ENCODE measurements at places on chromosomes 3 and 15.

- no peak for DNase-seq
These were observed 25.5 kb downstream of the ATP1B3 start for GRCh38 chr3:141901914-141902313.

- no peak for DNase-seq
These were observed 3.5 kb downstream of the TSEN2 start for GRCh38 chr3:12487786-12488185.

DNA sequence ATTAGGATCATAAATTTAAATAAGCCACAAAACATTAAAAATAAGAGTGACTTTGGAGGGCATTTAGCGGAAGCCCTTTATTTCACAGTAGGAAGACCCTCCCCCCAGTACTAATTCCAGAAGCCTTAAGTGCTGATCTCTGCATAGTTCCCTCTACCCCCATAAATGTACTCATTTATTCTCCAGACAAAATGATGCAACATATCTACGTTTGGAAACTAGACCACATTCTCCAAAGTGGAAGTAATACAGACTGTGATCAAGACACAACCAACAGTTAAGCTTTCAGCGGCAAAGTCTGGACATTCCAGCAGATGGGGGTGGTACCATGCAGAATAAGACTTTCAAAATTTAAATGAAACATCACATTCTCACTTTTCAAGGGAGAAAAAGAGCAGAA lies 44.8 kb upstream of the RPS17 start:
- no peak for DNase-seq

DNA sequence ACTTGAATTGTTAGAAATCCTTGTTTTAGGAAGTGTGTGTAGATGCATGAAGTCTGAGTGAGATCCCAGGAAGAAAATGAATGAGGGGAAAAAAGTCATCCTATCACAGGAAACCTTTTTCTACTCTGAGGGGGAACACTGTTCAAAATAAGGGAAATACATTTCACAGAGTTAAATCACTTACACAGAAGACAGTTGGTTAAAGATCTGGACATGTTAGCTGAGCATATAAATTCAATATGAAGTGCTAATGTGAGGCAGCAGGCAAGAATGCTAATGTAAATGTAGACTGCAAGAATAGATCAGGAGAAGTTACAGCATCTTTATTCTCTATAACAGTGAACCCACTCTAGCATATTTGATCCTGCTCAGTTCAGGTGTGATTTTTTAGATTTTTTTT lies 2.6 kb downstream of the TBCCD1 start:
- no peak for DNase-seq

GRCh38 chr3:54307566-54308180 lies 185.3 kb downstream of the CACNA2D3 start:
- DNase-seq: no peak

- peak; percentile 12 for DNase-seq
These were observed 133.4 kb upstream of the SMAD3 start for GRCh38 chr15:66931768-66932633.

DNA sequence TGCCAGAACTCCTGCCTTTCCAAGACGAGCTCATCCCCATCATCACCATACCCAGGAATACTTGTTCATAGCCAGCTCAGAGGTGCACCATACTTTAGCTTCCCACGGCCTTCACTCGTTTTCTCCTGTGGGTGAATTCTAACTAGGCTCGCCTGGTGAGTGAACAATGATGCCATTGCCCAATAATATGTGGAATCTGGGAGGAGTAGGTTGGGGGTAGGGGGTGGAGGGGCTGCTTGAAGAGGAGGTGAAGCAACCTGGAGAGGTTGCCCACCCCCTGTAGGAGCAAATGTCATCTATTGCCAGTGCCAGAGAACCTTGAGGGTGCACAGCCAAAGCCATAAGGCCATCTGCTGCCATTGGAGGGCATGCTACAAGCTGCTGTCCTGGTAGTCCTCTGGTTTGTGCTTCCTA lies 592 bp upstream of the ZNF445 start:
- DNase-seq: no peak

Measured in WTC11 (cell line).